Dermis blood vessel endothelial cell (primary cell): ENCODE measurements at places on chromosomes 16 and 17. TPM values are rescaled to one million over a fixed set of nuclear protein-coding genes. Genes with fewer than 3 reads are reported as not detected.

DNA sequence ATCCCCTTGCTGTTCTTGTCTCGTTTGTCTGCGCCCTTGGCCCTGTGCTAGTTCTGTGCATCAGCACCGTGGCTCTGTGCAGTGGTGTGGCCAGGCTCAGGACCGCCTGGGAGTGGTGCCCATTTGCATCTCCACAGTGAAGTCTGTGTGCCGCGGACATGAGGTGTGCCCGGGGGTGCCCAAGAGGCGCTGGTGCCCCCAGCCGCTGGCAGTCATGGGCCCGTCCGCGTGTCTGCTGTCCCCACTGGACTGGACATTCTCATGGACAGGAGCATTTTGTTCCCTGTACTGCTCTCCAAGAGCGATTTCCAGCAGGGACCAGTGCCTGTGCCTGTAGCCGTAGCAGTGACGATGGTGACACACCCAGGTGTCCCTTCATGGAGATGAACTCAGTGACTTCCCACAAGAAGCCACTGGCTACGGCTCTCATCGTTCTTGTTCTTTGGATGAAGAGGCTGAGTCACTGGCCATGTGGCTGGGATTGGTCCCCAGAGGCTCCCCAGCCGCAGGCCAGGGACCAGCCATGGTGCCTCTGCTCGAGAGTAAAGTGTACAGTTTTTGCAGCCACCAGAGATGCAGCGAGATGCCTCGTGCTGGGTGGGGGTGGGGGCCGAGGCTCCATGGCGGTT lies 13.0 kb upstream of the MC1R start:
- no peak for DNase-seq

DNA sequence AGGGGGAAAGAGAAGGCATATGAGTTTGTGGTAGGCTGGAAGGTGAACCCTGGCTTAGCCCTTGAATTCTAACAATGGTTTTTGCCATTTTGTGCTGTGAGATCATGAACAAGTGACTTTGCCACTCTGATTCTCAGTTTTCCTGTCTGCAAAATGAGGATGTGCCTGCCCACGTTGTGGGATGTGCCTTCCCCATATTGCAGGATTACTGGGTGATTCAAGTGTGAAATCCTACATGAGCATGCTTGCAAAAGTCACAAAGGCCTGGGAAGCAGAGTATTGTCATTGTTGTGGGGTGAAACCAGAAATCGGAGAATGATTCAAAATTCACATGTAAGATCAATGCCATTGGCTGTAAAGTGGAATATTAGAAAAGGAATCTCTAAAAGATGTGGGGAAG lies 28.6 kb upstream of the TVP23A start:
- DNase-seq: no peak

GRCh38 chr17:55237268-55237667 lies 27.5 kb upstream of the HLF start:
- DNase-seq: no peak

- no peak for DNase-seq
These were observed 16.2 kb upstream of the SEZ6 start for GRCh38 chr17:29022074-29022473.

CES5A gene
- not detected in 2 replicates for total RNA-seq

PYDC1 gene
- total RNA-seq: not detected in 2 replicates
